ENCODE measurements at places on chromosomes 16 and 17.

DNA sequence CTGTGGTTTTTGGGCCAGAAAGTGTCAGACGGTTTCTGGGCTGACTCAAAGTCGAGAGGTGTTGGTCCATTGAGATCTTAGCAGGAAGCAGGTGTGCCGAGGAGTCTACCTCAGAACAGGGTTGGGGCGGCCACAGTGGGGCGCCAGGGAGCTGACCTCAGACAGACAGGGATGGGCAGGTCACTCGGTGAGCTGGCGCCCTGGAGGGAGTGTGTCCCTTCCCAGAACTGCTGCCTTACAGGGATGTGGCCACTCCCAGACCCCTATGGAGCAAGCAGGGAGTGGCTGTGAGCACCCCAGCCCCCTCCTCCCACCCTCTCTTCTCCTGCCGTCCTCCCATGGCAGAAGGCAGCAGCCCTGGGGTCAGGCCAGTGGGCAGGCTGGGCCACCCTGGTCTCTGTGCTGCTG, 14.0 kb upstream of the DPEP1 start:
- no peak for DNase-seq

DNA sequence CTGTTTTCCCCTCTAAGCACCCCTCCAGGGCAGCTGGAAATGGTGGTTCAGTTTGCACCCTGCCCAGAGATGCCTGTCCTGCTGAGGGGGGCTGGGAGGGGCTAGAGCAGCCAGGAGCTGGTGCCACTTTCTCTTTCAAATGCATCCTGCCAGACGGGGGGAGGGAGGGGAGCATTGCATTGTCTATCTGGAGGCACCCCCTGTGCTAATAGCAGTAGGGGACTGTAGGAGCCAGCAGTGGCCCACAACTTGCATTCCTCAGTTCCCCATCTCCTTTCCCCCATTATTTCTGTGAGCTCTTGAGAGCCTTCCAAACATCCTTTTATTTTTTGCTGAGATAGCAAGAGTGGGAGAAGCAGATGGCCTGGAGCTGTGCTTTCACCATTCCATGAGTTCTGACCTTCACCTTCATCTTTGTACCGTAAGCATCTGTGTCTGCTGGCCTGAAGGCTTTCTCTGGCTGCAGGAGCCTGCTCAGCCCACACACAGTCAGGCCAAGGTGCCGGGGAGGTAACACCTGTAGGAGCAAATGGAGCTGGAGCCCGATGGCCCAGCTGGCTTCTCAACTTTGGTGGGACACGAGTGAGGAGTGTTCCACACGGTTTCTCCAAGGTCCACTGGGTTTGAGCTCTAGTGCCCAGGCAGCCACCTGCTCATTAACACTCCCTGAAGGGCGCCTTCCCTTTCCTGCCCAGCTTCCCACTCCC, 5.2 kb downstream of the WFDC1 start:
- no peak for DNase-seq

DNA sequence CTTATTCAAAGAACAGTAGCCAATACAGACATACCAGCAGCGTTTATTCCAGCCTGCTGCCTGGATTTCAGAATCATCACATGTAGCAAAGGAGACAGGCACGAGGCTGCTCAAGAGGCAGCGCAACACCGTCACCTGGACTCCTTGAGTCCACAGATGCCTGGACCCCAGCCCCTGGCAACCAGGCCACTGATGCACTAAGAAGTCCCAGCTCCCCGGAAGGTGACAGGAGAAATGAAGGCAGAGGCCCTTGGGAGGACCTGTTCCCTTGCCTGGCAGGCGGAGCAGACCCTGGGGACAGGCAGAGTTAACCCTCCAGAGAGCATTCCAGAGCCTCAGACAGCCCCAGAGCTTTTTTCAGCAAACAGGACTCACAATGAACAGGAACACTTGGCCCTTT, 16.5 kb downstream of the SMIM5 start:
- no peak for DNase-seq

- DNase-seq, result no peak
Observed at GRCh38 chr16:56163938-56164337, 27.4 kb upstream of the GNAO1 start.

DNA sequence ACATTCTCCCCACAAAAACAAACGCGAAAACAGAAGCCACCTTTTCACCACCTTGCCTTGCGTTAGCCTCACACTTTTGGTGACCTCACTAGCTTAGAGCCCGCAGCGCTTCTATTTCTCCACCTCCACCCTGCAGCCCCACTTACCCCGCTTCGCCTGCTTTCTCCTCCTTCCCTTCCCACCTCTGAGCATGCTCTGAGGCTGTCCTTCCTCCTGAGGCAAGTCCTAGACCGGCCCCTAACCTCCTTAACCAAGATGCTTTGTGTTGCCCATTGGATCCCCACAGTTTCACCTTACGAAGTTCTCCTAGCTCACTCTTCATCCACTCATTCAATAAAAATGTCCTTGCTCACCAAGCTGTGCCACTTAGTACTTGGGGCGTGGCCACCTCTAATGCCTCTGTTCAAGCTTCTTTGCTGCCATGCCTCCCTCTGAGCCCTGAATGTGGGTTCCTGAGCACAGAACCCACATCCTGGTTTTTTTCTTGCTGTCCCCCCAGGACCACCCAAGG, 1.3 kb downstream of the GNGT2 start:
- DNase-seq, result no peak

- no peak for DNase-seq
Observed at GRCh38 chr16:75111514-75111940, 5.1 kb downstream of the LDHD start.

DNA sequence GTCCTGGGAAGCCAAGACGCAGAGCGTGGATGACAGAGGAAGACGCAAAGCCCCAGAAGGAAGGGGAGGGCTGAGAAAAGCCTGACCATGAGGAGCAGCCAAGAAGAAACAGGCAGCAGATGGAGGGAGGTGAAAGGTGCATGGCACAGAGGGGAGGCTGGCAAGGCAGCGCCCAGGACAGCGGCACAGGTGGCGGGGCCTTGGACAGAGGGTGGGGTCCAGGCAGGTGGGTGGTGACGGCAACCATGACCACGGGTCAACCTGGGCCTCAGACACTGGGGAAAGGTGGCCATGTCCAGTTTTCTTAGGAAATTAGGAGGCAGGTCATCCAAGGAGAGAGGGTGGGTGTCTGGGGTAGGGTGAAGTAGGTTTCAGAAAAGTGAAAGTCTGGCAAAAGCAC, 17.0 kb downstream of the ARHGAP17 start:
- DNase-seq, result no peak

DNA sequence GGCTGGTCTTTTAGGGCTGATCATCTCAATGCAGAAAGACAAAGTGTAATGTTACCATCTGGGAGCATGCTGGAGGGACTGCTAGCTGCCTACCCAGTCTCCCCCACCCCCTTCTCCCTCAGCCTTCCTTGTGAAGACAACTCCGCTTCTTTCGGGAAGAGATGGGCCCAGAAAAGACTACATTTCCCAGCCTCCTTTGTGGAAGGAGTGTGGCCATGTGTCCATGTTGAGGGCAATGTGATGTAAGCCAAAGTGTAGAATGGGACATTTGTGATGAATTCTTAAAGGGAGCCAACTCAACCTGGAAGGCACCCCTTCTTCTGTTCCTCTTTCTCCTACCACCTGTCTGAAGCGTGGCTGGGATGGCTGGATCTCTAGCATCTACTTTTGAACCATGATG, 16.3 kb downstream of the ABCC12 start:
- no peak for DNase-seq

- no peak for DNase-seq
Observed at GRCh38 chr17:70773258-70773657, 603.9 kb downstream of the KCNJ2 start.

- no peak for DNase-seq
Observed at GRCh38 chr16:81551821-81552304, 107.3 kb downstream of the CMIP start.

DNA sequence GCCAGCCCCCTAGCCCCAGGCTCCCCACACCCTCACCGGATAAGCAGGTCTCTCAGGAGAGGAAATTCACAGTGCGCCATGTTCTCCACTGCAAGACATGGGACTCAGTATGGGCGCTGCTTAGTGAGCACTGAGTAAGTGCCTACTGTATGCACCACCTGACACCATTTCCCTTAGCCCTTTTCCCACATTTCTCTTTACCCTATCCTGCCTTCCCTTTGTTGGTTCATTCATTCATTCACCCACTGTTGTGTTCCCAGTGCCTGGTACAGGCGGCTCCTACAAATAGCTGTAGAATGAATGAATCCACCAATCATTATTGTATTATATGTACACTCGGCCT, 10.1 kb downstream of the SEPTIN12 start:
- no peak for DNase-seq

DNA sequence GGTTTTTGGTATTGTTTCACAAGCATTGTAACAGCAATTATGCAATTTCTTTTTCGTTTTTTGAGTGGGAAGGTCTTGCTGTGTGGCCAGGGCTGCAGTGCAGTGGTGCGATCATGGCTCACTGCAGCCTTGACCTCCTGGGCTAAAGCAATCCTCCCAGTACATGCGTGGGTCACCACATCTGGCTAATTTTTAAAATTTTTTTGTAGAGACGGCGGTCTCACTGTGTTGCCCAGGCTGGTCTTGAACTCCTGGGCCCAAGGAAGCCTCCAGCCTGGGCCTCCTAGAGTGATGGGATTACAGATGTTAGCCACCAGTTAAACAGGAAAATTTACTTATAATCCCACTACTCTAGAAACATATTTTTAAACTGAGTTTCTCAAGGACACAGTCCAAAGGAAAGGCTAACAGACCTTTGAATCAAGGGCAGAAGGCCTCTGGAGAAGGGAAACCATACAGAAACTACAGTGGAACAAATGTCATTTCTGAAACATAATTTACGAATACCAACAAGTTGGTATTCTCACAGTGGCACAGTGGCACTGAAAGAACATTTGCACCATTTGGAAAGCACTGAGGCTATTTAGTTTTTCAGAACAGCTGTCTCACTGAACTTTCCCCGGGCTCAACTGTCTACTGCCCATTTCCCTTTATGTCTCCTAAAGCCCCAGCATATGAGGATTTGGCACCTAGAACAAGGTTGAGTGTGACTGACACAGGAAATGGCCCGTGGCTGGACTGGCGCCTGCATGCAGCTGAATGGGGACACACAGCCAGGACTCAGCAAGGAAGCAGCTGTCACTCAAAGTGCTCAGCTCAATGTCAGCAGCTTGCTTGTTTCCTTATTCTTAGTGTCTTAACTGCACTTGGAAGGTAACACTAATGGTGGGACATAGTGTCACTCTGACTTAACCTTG, 2.8 kb upstream of the PRKAR1A start:
- no peak for DNase-seq

DNA sequence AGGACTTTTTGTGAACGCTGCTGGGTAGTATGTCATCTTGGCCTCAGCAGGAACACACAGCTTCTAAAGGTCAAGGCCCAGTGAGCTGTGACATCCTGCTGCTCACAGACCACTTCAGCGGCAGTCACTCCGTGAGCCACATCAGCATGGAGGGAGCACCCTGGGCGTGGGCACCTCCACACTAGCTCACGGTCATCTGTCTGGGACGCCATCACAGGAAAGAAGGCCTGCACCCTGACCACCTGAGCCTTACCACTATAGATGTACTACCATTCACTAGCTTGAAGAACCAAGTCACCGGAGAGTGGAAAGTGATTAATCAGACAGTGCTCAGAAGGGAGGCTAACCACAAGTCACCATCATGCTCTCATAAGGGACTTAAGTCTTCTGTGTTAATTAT, 3.3 kb downstream of the AXIN1 start:
- no peak for DNase-seq

DNA sequence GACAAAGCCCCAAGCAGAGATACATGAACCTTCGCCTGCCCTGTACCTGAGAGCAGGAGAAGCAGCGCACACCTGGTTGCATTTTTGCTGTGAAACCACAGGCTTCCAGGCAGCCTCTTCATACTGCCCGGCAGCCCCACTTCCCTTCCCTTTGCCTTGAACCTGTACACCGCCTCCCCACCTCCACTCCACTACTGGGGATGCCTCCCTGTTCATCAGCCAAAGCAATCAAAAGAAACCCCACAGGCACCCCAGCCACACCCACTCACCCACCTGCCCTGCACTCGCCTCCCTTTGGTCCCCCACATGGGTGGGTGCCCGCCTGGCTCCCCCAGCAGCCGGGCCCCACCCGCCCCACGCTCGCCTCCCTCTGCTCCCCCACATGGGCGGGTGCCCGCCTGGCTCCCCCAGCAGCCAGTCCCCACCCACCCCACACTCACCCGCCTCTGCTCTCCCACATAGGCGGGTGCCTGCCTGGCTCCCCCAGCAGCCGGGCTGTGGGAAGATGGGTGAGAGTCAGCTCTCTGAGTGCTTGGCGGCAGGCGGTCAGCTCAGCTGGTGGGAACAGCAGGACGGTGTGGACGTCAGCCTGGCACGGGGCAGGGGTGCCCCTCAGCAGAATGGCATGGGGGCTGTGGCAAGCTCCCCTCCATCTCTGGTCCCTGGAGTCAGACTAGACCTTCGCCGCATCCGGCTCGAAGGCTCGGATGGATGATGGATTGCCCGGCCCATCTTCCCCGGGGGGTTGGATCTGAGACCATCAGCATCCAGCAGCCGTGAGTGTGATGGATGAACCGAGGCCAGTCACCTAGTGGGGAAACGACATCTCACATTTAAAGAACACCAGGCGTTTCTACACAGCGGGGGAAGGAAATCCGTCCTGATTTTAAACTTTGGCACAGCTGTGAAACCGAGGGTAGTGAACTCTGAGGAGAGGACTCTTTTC, 135.6 kb downstream of the BANP start:
- no peak for DNase-seq
